ENCODE measurements at places on chromosomes 2 and 18.

DNA sequence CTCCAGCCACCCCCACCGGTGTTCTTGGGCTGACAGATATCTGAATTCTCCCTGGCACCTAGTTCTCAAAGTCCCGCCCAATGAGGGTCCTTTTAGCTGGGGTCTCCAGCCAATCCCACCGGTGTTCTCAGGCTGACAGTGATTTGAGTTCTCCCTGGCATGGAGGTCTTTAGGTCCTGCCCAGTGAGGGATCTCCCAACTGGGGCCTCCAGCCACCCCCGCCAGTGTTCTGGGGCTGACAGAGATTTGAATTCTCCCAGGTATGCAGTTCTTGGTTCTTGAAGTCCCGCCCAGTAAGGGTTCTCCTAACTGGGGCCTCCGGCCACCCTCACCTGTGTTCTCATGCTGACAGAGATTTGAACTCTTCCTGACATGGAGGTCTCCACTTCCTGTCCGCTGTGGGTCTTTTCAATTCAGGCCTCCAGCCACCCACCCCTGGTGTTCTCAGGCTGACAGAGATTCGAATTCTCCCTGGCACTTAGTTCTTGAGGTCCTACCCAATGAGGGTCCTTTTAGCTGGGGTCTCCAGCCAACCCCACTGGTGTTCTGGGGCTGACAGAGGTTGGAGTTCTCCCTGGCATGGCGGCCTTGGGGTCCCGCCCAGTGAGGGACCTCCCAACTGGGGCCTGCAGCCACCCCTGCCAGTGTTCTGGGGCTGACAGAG lies 154.6 kb downstream of the ANKRD36 start:
- DNase-seq, result no peak

- DNase-seq, result no peak
These were observed 91.7 kb downstream of the GCA start for GRCh38 chr2:162435676-162436075.

- DNase-seq, result no peak
These were observed 34.4 kb upstream of the RAPGEF4 start for GRCh38 chr2:172701250-172701649.

- no peak for DNase-seq
These were observed 171.8 kb upstream of the PIK3C3 start for GRCh38 chr18:41783065-41783818.

DNA sequence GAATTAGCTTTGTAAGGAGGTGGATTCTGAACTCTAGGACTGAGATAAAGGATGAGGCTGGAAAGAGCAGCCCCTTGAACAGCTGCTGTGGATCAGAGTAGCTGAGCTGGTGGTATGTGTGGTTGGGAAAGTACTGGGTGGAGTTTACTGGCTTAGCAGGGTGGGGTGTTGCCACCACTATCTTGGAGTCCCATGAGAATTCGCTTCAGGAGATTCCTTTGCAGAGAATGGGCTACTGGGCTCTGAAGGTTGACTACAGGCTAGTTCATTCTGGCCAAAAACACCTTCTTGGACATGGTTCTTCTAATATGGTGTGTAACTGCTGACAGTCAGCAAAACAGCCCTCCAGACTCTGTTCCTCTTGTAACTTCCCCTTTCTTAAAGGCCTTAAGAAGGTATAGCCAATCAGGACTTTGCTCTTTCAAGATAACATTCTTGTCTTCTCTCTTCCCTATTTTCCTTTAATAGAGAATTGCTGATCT lies 52.7 kb downstream of the TET3 start:
- DNase-seq, result no peak

GRCh38 chr2:46009772-46010171 lies 287.4 kb upstream of the EPAS1 start:
- no peak for DNase-seq

- DNase-seq, result no peak
These were observed 9.0 kb downstream of the DTNB start for GRCh38 chr2:25664183-25664964.

Data from NCI-H774 (cell line).